Substantia nigra (tissue), 51 donors: ENCODE measurements at places on chromosomes 6 and 20.

DNA sequence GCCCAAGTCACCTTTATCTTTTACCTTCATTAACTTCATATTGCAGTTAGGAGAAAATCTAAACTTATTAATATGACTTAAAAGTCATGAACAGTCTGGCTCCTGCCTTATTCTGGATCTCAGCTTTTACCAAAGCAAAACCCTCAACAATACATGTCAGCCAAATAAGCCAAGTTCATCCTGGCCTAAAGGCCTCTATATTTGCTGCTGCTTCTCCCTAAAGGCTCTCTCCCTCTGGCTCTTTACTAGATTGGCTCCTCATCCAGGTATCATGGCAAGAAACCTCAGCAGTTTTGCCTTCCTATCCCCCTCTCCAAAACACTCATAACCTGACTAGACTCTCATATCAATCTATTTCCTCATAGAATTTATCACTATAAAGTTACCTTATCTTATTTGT lies 11.1 kb downstream of the LMBRD1 start:
- DNase-seq: no peak

DNA sequence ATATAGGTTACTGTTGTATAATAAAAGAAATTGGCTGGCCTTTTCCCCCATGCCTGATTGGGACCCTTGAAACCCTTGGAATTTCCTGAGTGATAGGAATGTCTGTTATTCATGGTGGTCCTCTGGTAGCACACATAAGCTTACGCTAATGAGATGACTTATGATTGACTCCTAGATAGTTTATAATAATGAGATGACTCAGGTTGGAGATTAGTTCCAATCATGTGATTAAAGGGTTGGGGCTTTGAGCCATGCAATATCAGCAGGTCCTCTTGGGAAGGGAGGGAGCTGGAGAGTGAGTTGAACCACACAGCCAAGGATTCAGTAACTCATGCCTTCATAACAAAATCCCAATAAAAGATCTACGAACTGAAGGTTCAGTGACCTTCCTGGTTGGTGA lies 407.6 kb upstream of the MANEA start:
- no peak for DNase-seq

DNA sequence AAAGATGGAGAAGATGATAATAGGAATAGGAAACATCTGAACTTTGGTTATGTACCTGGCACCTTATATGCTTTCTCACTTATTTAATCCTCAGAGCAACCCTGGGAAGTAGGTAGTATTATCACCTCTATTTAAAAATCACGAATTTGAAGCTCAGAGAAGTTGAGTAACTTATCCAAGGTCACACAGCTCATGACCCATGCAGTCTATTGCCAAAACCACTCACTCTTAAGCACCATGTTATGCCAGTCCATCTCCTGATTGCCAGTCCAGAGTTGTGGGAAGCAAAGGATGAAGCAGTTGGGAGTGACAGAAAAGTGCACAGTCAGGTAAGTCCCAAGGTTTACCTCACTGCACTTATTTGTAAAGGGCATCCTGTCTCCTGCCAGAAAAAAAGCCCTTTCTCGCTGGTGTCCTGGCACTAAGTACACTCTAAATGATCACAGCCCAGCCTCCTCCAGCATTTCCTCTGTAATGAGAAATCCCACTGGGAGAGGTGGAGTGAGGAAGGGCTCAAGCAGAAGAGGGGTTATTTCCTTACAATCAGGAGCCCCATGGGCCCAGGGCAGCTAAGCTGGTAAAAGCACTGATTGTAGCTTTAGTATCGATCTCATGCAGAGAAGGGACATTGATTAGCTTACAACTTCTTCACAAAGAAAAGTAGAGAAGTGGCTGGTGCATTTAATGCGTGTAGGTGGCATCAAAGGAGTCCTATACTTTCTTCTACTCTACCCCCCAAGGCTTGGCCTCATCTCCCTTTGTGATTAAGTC lies 21.3 kb upstream of the SCGN start:
- DNase-seq: no peak

DNA sequence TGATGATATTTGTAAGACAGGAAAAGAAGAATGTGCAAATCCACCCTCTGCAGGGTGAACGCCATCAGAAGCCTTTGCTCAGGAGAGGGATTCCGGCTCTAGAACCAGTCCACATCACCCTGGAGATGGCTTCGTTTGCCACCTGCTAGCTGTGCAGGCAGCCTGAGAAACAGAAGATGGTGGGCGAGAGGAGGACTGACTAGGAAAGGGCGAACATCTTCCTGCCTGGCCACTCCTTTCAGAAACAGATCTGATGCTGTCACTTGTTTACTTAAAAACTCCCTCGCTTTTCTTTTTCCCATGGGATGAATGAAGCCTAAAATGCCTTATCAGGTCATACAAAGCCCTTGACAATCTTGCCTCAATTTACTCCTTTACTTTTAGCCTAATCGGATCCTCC lies 1.2 kb downstream of the PTPRA start:
- DNase-seq: no peak

DNA sequence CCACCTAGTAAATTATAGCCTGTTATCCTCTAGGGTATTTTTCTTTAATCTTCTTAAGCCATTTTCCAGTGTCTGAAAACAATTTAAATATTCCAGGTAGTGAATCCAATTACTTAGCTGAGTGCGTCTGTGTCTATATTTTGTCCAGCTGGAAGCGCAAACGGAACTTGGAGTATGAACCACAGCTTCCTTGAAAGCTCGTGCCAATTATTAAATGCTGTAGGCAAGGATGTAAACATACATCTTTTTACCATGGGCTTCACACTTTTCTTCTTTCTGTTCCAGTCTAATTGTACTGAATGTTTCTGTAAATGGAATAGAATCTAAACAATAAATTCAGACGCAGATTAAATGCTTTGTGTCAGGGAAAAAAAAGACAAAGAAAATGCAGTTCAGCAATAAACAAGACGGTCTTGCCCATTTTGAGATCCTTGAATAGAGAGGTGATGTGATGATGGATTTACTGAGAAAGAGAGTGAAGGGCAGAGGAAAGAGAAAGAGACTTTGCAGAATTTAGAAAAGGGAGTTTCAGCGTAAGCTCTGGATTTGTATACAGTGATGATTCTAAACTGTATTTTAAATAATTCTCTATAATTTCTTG lies 1.9 kb downstream of the PLCB1 start:
- DNase-seq: no peak

DNA sequence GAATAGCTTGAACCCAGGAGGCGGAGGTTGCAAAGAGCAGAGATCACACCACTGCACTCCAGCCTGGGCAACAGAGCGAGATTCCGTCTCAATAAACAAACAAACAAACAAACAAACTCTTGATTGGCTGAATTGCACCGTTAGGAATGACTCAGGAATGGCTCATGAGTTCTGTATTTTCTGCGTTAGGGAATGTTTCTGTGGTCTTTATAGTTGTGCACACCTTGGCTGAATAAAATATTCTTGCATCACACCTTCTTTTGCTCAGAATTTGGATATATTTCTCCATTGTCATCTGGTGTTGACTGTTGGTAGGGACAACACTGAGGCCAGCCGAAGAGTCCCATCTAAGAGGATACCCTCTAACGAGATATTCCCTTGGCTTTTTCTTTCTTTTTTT lies 19.6 kb upstream of the PI16 start:
- no peak for DNase-seq

DNA sequence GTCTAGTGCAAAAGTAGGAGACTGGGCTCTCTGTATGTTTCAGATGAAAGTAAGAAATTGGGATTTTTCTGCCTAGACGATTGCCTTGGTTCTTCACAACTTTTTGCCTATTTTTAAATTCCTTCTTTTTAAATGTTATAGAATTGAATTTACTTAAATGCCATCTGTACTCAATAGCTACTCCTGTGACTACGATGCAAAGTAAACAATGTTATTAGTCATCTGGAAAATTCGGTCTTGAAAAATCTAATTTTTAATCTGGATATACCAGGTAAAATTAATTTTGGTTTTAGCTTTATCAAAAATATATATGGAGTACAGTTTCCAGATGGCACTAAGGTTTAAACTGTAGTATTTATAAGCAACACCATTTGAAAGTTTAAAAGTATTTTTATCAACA lies 472.2 kb downstream of the UTRN start:
- no peak for DNase-seq

- DNase-seq: no peak
Measured at GRCh38 chr20:39855799-39856198, 833.2 kb downstream of the MAFB start.

DNA sequence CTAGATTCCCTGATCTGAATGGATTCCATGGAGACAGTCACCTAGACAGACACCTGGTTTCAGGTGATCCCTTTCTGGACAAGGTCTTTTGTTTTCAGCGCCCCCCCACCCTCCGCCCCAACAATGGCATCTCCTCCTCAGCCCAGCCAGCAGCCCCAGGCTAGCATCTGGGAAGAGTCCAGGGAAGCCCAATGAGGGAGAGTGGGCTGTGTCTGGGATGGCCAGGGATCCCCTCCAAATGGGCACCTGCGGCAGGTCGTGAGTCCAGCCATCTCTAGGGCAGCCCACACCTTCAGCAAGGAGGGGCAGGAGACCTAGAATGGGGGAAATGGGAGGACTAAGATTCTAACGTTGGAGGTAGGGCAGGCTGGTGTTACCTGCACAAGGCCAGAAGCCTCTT lies 1.2 kb upstream of the SLC24A3 start:
- no peak for DNase-seq

GRCh38 chr6:15077961-15078360 lies 167.9 kb upstream of the JARID2 start:
- no peak for DNase-seq

- no peak for DNase-seq
Measured at GRCh38 chr6:17935188-17936149, 52.0 kb downstream of the KIF13A start.

DNA sequence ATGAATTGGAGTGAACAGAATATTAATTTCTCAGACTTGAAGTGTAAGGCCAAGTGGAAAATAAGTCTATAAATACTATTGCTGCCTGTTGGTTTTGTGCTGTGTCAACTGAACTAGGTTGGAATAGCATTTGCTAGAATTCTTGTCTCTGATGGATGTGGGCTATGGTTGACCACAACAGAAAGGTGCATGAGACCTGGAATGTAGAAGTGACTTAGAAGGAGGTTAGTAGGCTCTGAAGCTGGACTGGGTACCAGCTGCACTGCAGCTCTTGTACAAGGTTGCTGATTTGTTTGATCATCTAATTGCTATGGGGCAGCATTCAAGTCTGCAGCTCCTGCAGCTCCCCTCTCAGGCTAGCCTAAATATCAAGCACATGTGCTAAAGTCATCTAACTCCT lies 479.0 kb upstream of the NRSN1 start:
- DNase-seq: no peak
